Activated naive CD4-positive, alpha-beta T cell (primary cell): ENCODE measurements at places on chromosomes 1 and 21.
A peak's percentile ranks its signal among the peaks of the same experiment; 100 is the strongest.

GRCh38 chr1:207987164-207987563 is 76.2 kb upstream of the CD34 start:
- no peak for DNase-seq

GRCh38 chr1:109391626-109392025 is 6.1 kb downstream of the SORT1 start:
- DNase-seq = no peak

DNA sequence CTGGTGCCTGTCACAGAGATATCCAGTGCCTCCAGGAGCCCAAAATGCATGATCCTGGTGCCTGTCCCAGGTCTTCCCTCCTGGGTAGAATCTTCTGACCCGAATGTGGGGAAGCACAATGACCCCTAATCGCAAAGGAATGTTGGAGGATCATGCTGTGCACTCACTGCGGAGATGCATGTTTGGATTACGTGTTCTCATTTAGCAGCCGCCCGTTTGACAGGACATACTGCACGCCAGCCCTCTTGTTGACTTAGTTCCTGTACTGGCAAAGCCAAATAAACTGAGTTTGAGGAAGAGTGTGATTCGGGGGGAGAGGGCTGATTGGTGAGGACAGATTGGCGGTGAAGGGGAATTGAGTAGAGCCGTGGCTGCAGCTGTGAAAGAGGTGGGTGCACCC is 85.9 kb upstream of the SIM2 start:
- DNase-seq = no peak

DNA sequence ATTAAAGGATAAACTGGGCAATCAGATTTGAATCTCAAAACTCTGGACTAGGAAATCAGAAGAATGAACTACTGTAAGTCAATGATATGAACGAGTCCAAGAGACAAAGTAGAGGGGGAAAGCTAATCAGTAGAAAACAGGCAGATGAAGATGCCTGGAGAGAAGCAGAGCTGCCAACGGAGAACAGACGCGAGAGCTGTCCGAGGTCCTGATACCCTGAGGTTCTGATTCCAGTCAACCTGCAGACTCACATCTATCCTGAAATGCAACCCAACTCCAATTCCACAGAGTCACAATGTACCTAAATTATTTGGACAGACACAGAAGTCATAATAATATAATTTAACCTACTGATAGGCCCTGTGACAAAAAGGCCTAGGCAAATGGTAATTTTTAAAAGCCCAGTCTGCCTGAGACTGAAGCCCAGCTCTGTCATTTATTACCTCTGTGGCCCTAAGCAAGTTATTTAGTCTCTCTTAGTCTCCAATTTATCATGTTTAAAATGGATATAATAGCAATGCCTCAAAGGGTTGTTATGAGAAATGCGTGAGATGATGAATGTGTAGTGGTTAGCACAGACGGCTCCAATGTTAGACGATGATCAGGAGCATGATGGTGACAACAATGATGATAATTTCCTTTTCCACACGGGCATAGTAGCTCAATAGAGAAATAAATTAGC is 33.4 kb downstream of the RGS7 start:
- DNase-seq = no peak

- no peak for DNase-seq
Observed at GRCh38 chr1:38029685-38030511, 16.7 kb downstream of the POU3F1 start.

DNA sequence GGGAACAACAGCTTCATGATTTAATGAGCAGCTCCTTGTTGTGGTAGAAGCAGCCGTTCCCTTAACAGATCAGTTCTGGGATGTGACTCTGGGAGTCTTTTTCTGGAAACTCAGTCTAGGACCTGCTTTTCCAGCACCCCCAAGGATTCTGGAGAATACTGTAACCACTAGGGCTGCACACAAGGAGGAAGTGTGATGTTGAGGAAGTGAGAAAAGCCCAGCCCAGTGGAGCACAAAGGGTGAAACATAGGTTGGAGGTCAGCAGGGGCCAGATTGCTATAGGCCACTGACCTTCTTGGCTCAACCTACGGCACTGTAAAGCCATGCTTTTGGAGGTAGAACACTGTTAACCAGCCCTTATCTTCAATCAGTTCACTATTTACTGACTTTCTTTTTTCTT is 10.1 kb upstream of the PLA2G5 start:
- no peak for DNase-seq

GRCh38 chr1:87840767-87841166 is 512.1 kb downstream of the LMO4 start:
- no peak for DNase-seq

GRCh38 chr21:42258150-42258884 is 39.4 kb downstream of the ABCG1 start:
- DNase-seq = peak; percentile 77

DNA sequence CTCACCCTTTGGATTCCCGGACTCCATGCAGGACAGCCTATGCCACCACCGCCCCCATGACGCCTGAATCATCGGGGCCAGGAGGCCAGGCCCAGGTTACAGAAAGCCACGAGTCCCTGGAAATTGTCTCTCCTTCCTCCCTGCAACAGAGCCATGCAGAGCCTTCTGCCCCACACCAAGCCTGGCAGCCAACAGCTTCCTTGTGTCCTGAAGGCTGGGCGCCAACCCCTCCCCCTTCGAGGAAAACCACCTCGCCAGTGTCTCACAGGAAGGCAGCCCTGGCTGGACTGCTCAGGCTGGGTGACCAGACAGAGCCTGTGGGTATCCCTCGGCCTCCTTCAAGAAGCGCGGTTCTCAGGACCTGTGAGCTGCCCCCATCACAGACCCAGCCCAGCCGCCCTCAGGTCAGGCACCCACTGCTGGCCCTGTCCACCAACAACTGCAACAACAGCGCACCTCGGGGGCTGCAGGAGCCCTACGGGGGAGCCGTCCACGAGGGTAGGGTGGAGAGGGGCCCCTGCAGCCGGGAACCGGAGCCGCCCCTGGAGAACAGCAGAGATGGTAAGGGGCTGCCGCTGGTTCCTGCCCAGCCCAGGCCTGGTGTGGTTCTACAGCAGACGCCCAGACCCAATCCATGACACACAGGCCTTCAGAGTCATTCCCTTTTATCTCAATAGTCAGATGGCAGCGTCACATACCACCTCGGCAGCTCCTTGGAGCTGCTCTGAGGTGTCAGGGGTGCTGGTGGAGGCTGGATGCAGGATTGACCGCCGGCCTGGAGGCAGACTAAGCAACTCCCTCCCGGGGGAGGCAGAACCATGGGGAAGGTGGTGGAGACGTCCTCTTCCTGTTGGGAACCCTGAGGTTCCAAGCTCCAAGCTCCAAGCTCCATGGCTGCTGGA is 23.7 kb downstream of the KIAA1614 start:
- DNase-seq = no peak

DNA sequence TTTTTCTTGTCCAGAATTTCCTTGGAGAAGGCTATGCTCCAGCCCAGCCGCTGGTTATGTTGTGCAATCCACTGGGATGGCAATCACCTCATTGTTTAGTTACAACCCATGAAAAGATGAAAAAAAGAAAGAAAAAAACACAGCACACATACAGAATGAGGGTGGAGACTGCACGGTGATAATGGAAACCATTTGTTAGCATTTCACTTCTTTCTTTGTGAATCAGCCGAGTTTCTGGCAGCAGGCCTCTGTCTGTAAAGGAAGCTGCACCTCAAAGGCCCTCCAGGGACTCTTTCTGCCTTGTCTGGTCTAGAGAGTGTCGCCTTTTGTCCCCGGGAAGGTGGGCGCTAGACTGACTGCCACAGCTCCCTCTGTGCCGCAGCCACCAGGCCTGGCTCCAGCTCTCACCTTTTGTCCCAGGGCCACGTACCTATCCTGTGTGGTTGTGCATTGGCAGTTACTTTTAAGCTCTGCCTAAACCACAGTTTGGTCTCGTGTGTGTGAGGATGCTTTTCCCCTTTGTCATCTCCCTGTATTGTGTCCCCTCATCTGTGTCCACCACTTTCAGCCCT is 35.6 kb downstream of the NGF start:
- no peak for DNase-seq

- no peak for DNase-seq
Observed at GRCh38 chr1:238690415-238690814, 696.0 kb upstream of the CHRM3 start.

GRCh38 chr1:109880971-109881894 is 29.4 kb upstream of the CSF1 start:
- no peak for DNase-seq
